ENCODE measurements at places on chromosomes 13 and 19. TPM values are rescaled to one million over a fixed set of nuclear protein-coding genes. Genes with fewer than 3 reads are reported as not detected.
A peak's percentile ranks its signal among the peaks of the same experiment; 100 is the strongest.

DNA sequence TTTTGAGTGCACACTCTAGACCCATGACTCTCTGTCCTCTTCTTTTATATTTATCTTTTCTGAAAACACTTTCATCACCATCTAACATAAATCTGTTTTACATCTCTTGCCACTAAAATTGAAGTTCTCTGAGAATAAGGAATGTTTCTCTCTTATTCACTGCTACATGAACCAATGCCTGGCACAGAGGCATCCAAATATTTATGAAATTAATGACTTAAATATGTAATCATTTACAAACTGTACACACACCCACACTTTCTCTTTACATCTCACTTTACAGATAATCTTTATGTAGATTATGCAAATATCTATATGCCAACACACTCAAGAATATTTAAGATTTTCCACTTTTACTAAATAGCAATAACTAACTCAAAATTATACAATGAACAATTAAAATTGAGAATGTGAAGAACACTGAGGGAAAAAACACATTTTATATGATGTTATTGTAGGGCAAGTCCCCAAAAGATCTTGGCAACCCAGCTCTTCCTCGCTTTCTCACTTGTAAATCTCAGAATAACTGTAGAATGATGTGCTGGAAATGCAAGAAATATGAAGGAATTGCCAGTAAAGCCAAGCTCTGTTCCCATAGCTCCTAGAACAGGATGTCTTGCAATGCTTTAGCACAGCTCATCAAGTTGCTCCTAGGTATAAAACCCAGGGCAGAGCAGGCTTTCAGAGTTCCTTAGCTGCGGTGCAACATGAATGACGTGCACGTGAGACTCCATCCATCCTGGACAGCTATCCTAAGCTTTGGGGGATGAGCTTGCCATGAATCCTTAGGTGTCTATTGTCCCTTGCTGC, 50.7 kb downstream of the UGGT2 start:
- no peak for DNase-seq

- peak; percentile 75 for DNase-seq
These were observed 24.3 kb downstream of the COLGALT1 start for GRCh38 chr19:17579661-17580244.

DNA sequence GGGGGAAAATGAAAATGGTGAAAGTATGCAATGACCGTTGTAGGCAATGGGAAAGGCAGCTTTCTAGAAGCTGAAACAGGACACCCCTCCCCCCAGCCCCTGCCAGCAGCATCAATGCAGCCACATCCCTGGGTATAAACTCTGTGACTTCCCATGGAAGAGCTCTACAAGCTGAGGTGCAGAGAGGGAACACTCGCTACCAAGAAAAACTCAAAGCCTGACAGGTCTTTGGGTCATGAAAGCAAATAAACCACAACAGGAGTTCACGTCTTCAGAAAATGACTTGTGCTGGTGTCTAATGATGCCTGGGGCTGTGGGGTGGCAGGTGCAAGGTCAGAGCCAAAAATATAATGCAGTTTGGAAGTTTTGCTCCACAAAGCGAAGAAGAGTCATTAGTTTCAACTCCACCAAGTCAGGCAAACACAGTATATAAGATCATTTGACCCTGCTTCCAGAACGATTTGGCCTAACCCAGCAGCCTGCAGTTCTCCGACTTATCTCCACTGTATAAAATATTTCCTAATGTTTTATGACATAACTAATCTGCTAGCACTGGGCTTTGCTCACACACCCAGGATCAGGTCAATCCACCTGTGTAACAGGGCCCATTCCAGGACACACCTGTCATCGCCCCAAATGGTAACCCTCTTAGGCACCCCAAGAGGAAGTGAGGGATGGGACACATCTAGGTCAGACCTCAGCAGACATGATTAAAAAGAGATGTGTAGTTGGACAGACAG, 102.1 kb downstream of the IRS2 start:
- DNase-seq = no peak

GRCh38 chr13:46495651-46496050, 57.3 kb upstream of the LRCH1 start:
- peak; percentile 34 for DNase-seq

GRCh38 chr13:49951754-49952535, 15.8 kb upstream of the SPRYD7 start:
- no peak for DNase-seq

Gene TGFBR3L
- total RNA-seq = 9.0 TPM

- DNase-seq = no peak
These were observed 14.6 kb upstream of the URAD start for GRCh38 chr13:28002886-28003698.

Data from GM23248 (cell line).